ENCODE measurements at places on chromosomes 2 and 18.
A peak's percentile ranks its signal among the peaks of the same experiment; 100 is the strongest.

GRCh38 chr2:160460333-160460731 is 33.3 kb downstream of the RBMS1 start:
- DNase-seq: no peak

GRCh38 chr2:133503323-133503722 is 64.9 kb downstream of the NCKAP5 start:
- peak; percentile 15 for DNase-seq

- DNase-seq: no peak
Measured at GRCh38 chr2:170123593-170123992, 54.4 kb upstream of the MYO3B start.

- no peak for DNase-seq
Measured at GRCh38 chr2:188835006-188835405, 139.2 kb upstream of the COL3A1 start.

- no peak for DNase-seq
Measured at GRCh38 chr2:130346741-130347066, 4.0 kb downstream of the IMP4 start.

- no peak for DNase-seq
Measured at GRCh38 chr18:74508366-74508765, 12.2 kb downstream of the CNDP2 start.

DNA sequence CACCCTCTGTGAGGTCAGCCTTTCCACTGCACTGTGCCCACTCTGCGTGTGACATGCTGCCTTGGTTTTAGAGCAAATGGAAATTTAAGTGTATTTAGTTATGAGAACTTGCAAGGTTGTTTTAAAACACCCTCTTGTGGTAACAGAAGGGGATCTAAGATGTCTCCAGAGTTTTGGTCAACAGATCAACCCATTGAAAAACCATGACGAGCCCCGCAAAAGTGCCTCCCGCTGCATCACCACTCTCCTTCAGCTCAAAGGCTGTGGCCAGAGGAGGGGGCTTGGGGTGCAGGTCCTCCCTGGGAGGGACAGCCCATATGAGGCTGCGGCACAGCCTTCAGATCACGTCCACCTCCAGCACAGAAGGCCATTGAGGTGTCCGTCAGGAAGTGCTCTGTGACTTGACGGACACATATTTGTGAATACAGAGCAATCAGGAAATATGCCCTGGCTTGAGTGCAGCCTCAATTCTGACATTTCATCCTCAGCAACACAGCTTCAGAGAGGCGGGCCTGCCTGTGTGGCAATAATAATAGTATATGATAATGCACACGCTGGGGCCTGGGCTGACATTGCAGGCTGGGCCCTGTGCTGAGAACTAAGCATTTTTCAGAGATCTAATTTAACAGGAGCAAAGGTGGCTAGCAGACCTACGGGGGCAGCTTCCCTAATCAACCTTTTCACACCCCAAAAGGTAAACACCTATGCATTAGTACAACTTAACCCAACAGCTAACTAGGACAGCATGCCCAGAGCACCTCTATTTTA is 213.9 kb downstream of the ANAPC1 start:
- DNase-seq: no peak

- no peak for DNase-seq
Measured at GRCh38 chr2:71796174-71796593, 342.8 kb downstream of the DYSF start.

DNA sequence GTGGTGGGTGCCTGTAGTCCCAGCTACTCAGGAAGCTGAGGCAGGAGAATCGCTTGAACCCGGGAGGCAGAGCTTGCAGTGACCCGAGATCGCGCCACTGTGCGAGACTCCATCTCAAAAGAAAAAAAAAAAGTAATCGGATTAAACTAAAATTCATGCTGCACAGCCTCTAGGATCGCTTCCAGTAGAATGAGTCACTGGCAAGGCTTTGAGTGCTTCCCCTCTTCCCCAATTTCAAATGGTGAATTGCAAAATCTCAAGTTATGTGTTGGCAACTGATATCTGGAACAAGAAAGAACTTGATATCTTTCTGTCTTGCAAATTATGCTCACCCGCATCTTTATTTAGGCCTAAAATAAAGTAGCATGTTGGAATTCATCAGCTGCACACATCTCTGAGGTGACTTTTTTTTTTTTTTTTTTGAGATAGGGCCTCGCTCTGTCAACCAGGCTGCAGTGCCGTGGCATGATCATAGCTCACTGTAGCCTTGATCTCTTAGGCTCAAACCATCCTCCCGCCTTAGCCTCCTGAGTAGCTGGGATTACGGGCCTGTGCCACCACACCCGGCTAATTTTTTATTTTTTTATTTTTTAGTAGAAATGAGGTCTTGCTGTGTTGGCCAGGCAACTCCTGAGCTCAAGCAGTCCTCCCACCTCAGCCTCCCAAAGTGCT is 12.7 kb downstream of the TTC39C start:
- no peak for DNase-seq

- no peak for DNase-seq
Measured at GRCh38 chr2:40466935-40467572, 15.2 kb upstream of the SLC8A1 start.

GRCh38 chr2:43221124-43221762 is 5.2 kb downstream of the ZFP36L2 start:
- DNase-seq: no peak

GRCh38 chr2:190340369-190340768 is 3.0 kb upstream of the INPP1 start:
- no peak for DNase-seq

GRCh38 chr2:130785466-130786055 is 30.2 kb downstream of the AMER3 start:
- no peak for DNase-seq

DNA sequence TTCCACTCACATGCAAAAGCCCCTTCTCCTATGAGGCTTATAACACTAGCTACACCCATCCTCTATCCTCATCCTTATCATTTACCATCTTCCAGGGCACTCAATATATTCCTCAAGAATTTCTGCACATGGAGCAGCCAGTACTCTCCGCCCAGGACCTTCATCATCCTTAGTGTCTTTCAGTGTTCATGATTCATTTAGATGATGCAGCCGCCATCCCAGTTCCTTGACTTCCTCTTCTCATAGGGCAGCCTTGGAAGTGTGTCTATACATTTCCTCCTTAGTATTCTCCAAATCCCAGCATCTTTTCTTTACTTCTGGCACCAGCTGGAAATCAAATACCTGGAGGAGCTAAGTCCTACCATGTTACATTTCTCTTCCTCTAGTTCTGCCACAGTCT is 3.0 kb upstream of the ITSN2 start:
- no peak for DNase-seq

DNA sequence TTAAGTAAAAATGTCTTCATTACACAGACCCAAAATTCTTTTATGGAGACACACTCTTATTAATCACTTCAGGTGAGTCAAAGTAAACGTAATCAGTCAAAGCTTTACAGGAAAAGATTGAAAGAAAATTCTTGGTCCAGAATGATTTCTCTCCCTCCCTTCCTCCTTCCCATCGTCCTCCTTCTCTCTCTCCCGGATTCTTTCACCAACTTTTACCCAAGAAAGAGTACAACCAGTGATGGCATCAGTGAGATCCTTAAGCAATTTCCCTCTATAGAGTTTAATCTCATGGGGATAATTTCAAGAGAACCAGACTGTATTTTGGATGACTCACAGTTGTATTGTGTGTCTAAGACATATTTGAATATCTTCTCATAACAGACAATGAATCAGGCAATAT is 258.1 kb downstream of the ALK start:
- DNase-seq: no peak

- DNase-seq: no peak
Measured at GRCh38 chr2:204770735-204771134, 225.5 kb downstream of the PARD3B start.

- DNase-seq: no peak
Measured at GRCh38 chr2:228369400-228370031, 188.0 kb upstream of the SPHKAP start.

DNA sequence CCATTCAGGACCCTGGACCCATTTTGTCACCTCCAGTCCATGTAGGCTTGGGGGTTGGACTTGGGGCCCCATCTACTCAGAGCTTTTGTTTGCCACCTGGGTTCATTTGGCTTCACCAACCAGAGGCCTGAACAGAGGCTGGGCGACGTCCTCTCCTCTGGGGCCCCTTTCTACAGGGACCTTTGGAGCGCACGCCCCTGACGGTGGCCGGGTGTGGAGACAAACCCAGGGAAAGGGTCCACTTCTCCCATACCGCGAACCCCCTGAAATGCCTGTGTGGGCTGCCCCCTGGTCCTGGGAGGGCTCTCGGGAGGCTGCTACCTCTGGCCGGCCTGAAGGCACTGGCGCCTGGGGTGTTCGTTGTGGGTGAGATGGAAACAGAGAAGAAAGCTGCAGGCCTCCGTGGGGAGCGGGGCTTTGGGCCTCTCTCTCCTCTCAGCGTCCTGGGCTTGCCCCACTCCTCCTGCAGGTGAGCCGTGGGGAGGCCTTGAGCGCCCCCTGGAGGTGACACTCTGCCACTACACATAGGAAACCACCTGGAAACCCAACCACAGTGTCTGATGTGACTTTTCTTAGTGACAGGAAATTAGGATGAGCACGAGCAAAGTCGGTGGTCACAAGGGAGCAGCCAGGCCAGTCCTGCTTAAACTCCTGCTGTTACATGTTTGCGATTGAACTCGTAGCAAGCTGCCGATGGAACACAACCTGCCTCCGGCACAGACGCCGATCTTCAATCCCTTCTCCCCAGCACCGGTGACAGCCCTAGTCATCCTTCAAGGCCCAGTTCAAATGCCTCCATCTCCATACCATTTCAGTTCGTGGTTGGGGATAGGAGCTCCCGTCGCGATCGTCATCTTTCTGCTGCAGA is 12.0 kb upstream of the NTSR2 start:
- peak; percentile 67 for DNase-seq

- no peak for DNase-seq
Measured at GRCh38 chr18:45764000-45764686, 40.2 kb downstream of the SLC14A1 start.

DNA sequence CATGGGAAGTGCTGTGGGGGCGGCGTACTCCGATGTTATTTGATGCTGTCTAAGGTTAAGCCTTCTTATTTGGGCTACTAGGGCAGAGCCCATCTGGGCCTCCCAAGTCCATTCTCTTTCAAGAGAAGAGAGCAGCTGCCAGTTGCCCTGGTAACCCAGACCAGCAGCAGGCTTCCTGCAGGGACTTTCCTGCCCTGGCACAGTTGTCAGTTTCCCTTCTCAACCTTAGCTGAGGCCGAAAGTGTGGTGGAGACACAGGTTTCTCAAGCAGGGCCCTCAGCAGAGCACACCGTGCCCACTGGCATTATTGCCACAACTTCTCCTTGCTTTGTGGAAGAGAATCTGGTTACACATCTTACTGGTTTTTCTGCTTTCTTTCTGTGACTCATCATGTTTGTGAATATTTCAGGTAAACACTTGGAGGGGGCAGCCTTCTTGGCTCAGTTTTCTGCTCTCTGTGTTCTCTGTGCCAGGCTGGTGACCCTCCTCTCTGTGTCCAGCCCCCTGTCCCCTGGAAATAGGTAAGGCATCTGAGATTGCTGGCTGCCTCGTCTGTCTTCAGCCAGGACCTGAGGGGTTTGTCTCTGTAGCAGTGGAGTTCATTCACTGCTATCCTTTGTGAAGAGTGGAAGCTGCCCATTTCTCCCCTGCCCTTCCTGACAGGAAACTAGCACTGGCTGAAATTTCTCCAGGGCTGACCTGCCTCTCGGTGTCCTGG is 111.0 kb downstream of the B3GNT2 start:
- no peak for DNase-seq

- no peak for DNase-seq
Measured at GRCh38 chr2:217956586-217957457, 46.0 kb downstream of the TNS1 start.

GRCh38 chr2:72330652-72331051 is 183.0 kb upstream of the CYP26B1 start:
- no peak for DNase-seq

DNA sequence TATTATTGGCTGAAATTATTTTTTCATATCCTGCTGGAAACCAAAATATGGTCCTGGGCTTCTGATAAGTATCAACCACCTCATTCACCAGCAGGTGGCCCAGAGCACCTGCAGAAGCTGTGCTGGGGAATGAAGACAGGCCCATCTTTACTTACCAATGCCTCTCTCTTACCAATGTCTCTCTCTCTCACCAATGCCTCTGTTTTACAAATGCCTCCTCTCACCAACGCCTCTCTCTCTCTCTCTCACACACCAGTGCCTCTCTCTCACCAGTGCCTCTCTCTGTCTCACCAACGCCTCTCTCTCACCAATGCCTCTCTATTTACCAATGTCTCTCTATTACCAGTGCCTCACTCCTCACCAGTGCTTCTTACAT is 2.3 kb upstream of the MAL start:
- DNase-seq: peak; percentile 33

GRCh38 chr18:22542406-22542835 is 124.7 kb upstream of the CTAGE1 start:
- no peak for DNase-seq

DNA sequence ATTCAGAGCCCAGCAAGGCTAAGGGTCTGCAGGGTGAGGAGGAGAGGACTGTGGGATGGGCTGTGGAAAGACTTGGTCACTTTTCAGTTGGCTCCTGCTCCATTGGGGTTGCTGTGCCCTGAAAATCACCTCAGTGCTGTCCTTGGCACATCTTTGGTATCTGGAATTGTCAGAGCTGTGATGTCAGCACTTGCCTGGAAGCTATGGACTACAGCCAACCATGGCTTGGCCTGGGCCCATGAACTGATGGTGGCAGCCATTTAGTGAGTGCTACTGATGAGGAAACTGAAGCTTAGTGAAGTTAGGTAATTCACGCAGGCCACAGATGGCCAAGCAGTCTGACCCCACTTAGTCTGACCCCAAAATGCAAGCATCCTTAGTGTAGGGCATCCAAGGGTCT is 121.8 kb upstream of the SERPINE2 start:
- DNase-seq: no peak

DNA sequence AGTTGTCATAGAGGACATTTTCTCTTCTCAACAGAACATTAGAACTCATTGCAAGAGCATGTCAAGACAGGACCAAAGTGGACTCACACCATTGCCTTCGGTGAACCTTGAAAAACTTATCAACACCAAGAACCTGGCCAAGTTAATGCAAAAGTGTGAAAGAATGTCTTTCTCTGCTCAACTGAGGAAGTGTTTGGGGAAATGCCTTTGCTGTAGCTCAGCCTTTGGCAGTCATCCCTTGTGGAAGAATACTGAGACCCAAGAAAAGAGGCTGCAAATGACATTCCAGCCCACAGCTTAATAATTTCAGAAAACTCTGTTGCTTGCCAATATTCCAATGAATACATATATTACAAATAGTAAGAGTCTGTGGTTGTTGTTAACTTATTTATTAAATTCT is 728.8 kb upstream of the PIK3C3 start:
- DNase-seq: no peak

DNA sequence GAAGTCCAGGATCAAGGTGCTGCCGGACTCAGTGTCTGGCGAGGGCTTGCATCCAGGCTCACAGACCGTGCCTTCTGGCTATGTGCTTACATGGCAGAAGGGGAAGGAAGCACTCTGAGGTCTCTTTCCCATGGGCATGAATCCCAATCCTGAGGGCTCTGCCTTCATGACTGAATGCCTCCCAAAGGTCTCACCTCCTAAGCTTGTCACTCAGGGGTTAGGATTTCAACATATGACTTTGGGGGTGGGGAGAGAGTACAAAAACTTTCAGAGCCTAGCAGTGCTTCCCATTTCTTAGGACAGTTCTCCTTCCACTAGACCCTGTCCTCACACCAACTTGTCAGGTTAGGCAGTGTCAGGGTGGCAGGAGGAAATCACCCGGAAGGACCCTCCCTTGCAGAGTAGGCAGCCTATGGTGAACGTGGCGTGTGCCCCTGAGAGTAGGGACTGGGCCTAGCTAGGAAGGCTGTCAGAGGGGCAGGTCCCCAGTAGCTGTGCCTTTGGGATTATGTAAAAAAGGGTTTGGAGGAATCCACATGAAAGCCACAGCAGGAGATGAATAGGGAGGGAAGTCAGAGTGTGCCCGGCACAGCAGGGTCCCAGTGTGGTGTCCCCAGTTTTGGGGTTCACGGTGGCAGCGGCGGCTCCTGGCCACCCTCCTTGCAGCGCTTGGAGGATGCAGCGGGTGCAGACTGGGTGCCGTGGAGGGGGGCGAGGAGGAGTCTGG is 233.3 kb downstream of the LDLRAD4 start:
- no peak for DNase-seq
